ENCODE measurements at places on chromosomes 5 and 9.

GRCh38 chr5:52786949-52787599, 642 bp upstream of the ITGA1 start:
- DNase-seq: no peak

- no peak for DNase-seq
Measured at GRCh38 chr9:136011703-136012496, 50.7 kb upstream of the UBAC1 start.

DNA sequence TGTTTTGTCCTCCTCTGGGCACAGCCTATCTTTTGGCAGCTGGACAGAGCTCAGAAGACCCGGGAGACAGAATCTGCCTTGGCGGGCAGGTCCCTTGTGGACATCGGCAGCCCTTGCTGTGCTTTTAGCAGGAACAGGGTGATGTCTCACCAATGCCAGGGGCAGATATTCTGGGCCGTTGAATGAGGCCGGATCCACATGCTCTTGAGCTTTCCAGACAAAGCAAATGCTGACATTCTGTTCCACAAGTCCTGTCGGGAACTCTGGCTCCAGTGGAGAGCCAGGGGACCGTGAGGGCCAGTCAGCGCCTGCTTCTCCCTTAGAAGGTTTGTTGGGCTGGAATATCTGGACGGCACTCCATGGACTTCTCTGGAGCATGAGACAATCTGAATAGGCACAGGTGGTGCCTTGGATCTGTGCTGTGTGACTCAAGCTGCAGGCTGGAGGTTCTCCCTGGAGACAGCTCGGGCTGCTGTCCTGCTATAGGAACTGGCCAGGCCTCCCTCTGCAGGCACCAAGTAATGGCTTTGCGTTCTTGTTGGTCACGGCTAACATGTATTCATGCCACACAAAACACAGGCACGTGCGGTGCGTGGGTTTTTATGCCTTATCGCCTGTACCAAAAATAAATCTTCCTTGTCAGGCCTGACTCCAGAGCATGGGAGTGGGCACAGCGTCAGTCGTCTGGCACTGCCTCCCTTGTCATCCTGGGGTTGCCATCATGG, 80.3 kb downstream of the GADD45G start:
- DNase-seq: no peak

DNA sequence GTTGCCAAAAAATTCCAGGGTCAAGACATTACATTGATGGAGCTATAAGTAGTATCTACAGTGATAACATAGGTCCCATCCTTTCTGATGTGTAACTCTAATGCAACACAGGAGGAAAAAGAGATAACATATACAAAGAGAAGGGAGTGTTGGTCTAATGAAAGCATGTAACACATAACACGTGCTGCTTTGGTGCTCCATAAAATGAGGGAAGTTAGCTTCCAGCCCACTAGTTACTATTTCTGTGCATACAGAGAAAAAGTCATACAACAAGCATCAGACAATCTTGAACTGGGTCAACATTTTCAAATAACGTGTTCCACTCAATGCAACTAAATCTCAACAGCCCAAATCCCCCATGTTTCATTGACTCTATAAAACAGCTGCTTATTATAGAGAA, 11.7 kb downstream of the MLLT3 start:
- no peak for DNase-seq
